ENCODE measurements at places on chromosomes 3 and 15. TPM values are rescaled to one million over a fixed set of nuclear protein-coding genes. Genes with fewer than 3 reads are reported as not detected.

Gene EFCC1
- not detected for total RNA-seq

DNA sequence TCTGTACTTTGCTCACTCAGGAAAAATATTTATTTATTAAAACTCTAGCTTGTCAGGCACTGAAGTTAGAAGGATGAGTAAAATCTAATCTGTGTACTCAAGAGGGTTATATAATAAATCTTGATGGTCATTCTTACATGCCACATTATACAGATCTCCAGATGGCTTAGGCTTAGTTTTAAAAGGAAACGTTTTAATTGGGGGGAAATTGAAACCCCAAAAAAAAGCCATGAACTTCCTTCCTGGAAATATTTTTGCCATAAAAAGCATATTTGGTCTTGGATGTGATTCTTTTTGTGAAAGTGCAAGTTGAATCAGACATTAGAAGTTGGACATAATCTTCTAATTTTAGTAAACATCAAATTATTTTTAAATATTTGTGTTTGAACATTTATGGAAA lies 6.0 kb downstream of the SENP8 start:
- DNase-seq, result no peak

GRCh38 chr3:177813322-177813721 lies 616.0 kb upstream of the TBL1XR1 start:
- peak; percentile 96 for DNase-seq

DNA sequence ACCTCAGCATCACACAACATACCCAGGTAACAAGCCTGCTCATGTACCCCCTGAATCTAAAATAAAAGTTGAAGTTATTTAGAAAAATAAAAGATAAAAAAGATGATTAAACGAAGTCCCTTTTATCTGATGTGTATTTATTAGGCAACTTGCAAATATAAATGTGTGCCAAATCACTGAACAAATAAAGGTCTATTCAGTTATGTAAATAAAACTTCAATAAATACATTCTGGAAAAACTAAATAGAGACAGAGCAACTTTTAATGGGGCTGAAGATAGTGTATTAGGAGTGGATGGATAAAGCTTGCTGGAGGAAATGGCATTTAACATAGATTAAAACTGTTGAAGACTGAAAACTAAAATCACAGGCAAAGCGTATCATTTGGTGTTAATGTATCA lies 678.0 kb upstream of the GRM7 start:
- no peak for DNase-seq

GRCh38 chr15:97966924-97967620 lies 6.6 kb downstream of the ARRDC4 start:
- no peak for DNase-seq

DNA sequence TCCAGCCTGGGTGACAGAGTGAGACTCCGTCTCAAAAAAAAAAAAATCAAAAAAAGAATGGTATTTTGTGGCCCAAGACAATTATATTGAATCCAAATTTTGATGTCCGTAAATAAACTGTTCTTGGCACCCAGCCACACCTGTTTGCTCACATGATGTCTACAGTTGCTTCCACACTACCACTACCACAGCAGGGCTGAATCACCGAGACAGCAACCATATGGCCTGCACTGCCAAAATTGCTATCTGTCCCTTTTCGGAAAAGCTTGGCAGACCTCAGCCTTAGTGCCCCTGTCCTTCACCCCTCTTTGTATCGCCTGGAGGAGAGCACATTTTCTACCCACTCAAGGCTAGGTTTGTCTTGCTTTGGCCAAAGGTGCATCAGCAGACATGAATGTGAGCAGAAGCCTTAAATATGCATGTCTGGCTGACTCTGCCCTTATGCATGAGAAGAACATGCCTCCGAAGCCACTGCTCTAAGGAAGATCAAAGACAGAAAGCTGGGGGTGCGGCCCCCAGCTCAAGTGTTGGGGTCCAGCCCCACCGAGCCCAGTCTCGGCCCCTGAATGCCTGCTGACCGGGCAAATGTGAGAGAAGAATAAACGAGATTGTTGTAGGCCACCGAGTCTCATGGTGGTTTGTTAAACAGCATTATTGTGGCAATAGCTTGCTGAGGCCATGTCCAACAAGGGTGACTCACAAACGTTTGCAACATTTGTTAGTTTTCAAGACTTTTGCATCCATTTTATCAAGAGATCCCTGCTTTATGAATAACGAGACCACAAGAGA lies 108.1 kb downstream of the TPRA1 start:
- peak; percentile 60 for DNase-seq

DNA sequence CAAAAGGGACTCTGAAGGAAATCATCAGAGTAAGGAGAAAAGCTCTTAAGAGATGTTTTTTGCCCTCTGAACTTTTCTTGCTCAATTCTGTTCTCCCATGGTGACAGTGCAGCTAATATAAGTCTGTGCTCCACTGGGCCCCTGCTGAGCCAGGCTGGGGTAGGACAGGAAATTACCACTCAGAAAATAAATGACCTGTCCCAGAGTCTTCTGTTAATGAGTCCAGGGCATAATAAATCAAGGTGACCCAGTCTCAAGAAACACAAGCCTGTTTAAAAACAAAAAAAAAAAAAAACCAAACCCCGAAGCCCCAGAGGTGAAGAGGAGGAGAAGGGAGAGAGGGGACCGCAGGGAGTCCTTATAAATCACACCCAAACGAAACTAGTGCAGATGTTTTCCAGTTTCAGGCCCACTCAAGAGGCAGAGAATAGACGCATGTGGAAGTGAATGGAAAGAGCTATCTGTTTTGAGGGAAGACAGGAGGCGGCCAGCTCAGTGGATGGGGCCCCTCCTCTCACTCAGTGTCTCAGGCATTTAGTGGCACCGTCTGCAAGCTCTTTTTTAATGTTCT lies 59.8 kb upstream of the BOC start:
- DNase-seq, result no peak

Gene SEMA5B
- not detected for total RNA-seq

GRCh38 chr15:41011055-41011815 lies 58.0 kb downstream of the CHAC1 start:
- no peak for DNase-seq

GRCh38 chr15:61794881-61795280 lies 265.4 kb downstream of the VPS13C start:
- DNase-seq, result peak; percentile 14

DNA sequence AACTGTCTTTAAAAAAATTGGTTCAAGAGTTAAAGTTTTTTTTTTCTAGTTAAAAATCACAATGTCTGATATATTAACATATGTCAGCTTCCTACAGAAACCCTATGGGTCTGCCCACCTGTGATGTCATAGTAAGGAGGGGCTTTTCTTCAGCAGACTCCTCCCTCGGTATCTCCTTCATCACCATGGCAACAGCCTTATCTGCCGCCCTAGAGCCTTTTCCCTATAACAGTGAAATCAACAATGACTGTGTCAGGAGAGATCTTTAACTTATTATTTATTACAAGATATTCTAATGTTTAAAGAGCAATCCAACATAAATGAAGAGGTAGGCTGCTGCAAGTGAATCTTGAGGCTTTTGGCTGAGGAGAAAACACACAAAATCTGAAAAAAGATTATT lies 138.7 kb downstream of the PEX5L start:
- DNase-seq, result peak; percentile 59

Gene NTRK3
- 1.3 TPM for total RNA-seq

Gene LIPC
- not detected for total RNA-seq

Gene DUOX2
- not detected for total RNA-seq

- no peak for DNase-seq
Observed at GRCh38 chr15:88487796-88488523, 20.5 kb downstream of the MRPS11 start.

Gene PARP6
- total RNA-seq, result 19.5 TPM

Gene GOLGA6D
- total RNA-seq, result not detected

Gene SNRPN
- 81.6 TPM for total RNA-seq

Gene TRPM1
- not detected for total RNA-seq

DNA sequence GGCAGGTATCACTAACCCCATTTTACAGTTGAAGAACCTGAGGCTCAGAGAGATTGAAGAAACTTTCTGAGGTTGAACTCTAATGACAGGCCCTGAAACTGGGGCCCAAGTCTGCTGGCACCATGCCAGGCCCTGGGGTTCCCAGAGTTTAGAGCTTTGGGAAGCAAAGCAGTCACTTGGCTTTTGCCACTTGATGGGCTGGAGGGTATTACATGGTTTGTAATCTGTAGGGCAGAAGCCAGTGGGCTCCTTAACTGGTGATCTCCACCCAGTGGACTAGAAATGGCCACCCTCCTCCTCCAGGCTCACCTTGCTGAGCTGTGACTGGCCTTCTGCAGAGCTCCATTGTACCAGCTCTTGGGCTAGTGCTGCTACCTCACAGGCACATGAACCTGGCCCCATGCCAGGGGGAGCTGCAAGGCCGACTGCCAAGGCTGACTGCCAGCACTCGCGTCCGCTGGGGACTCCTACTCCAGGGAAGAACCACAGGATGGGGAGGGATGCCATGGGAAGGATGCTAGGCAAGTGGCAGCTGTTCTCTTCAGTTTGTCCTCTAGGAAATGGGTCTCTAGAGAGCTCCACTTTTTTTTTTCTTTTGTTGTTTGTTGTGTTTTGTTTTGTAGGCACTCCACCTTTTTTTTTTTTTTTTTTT lies 104.8 kb downstream of the ETFA start:
- peak; percentile 78 for DNase-seq

Gene ADAMTS17
- 1.6 TPM for total RNA-seq

GRCh38 chr15:80788536-80788935 lies 9.4 kb downstream of the CEMIP start:
- DNase-seq, result no peak

GRCh38 chr3:133457465-133458067 lies 57.7 kb downstream of the BFSP2 start:
- DNase-seq, result no peak

DNA sequence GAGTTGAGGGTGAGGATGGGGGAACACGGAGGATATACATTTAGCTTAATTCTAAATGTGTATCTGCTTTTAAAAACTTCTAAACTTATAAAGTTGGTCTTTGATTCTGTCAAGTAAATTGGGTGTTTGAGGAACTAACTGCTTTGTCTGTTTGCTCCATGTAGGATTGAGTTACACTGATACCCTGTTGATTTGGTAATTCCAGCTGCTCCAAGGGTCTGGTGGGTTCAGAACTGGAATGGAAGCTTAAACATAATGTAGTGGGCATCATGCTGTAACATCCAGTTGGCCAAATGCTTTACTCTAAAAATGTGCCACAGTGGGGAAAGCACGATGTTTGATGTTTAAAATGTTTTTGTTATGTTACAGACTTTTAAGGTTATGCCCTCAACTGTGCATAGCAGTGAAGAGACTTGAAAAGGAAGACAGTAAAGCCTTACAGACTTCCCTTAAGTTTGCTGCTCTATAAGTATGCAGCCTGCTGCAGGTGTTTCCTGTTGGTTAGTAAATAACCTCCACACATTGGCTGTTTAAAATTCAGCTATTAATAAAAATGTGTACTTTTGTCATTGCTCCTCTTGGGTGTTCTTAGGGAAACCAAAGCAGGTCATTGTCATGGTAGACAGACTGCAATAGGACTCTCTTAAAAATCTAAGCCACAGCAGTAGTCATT lies 5.9 kb upstream of the EDEM1 start:
- DNase-seq, result no peak

DNA sequence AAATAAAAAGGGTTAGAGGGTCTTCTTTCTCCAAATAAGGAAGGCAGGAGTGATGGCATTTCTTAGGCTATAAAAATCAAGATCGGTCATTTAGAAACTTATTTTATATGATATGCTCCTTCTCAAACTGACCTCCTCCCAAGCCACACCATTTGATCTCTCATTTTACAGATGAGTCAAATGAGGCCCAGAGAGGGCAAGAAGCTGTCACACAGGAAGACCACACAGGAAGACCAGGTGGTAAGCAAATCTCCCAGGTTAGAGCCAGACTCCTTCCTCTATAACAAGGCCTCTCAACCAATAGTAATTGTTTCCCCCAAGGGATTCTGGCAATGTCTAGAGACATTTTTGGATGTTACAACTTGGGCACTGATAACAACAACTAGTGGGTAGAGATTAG lies 13.8 kb downstream of the TLE3 start:
- no peak for DNase-seq

- DNase-seq, result no peak
Observed at GRCh38 chr3:116077059-116077458, 368.2 kb downstream of the LSAMP start.

DNA sequence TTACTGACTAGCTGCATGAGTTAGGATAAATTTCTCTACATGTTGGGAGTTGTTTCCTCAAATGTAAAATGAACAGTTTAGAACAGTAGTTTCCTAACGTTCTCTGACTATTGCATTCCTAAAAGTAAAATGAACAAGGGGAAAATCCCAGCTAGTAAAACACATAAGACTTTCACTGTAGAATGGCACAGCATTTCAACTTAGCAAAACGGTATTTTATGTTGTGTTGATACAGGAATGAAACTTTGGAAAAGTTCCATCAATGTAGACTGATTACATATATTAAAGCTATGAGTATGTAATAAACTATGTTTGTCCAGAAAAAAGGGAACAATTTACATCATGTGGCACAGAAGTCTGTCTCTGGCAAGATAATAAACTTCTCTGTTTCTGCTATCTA lies 297.4 kb upstream of the EPHA3 start:
- no peak for DNase-seq

DNA sequence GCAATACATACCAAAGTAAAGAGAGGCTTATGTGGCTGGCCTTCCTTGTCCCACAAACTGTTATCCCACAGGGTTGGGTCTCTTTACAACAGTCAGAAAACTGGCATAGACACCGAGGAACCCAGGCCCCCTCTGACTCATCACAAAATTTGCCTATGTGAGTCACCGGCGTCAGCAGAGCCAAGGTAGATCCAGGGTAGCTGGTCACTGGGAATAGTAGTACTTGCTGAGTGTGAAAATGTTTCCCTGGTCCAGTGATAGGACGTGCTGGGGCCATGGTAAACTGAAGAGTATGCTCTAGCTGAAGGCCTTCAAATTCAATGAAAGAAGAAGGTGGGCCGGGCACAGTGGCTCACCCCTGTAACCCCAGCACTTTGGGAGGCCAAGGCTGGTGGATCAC lies 27.1 kb upstream of the SKIL start:
- peak; percentile 77 for DNase-seq

- DNase-seq, result no peak
Observed at GRCh38 chr3:101230618-101231017, 89.8 kb downstream of the IMPG2 start.

DNA sequence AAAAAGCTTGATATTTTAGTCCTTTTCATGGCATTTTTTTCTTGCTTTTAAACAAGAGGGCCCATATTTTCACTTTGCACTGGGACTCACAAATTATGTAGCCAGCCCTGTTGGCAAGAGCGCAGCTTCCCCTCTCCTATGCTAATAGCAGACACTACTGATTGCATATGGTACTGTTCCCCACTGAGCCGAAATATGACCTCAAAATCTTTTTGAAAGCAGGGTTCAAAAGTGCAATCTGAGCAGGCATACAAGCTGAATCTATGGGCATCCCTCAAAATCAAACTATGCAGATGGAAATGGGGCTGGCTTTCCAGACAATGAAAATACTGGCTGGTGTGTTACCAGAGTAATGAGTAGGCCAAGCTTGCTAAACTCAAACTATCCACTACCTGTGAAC lies 225.2 kb upstream of the SETMAR start:
- no peak for DNase-seq

Gene SLCO2A1
- total RNA-seq, result 0.39 TPM

DNA sequence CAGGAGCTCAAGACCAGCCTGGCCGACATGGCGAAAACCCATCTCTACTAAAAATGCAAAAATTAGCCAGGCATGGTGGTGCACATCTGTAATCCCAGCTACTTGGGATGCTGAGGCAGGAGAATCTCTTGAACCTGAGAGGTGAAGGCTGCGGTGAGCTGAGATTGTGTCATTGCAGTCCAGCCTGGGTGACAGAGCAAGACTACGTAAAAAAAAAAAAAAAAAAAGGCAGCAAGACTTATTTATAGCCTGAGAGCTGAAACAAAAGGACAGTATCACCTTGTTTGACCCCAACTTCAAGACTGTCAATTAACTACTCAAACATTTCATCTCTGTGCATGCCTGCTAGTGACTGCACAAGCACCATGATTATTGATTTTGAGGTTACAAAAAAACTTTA lies 478.9 kb upstream of the GBE1 start:
- DNase-seq, result no peak
